Hepatocyte (in vitro differentiated cells): ENCODE measurements at places on chromosomes 1 and 21.

DNA sequence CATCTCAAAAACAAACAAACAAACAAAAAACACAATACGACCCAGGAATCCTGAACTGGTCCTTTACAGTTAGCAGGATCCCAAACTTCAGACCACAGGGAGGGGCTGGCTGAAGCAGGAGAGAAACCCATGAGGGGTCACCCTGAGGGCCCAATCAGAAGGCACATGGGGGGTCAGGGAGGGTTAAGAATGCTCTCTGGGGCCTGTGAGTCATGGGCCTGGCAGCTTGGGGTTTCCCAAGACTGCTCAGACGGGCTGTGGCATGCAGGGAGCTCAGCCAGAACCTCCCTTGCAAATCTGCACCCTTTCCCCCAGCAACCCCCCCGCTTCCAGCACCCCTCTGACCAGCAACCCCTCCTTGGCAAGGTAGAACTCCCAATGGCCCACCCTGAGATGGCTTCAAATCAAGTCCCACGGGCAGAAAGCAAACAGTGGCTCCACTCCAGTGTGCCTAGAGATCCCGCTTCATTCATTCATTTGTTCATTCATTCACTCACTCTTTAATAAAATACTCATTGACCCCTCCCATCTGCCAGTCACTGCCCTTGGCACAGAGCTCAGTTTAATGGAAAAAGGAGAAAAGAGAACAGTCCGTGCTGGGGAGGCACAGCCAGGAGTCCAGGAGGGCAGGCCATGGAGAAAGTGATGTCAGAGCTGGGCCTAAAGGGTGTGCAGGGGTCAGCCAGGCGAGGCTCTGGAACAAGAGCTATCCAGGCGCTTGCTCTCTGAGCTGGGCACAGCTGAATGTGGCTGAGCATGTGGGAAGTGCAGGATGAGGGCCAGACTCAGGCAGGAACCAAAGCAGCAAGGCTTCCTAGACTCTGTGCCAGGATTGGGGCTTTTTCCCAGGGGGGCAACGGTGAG is 8.2 kb downstream of the UQCRHL start:
- peak; percentile 87 for DNase-seq

- DNase-seq: no peak
These were observed 12.7 kb downstream of the CFAP298 start for GRCh38 chr21:32599526-32599925.

- no peak for DNase-seq
These were observed 212.5 kb downstream of the NPHP4 start for GRCh38 chr1:5779608-5780323.

DNA sequence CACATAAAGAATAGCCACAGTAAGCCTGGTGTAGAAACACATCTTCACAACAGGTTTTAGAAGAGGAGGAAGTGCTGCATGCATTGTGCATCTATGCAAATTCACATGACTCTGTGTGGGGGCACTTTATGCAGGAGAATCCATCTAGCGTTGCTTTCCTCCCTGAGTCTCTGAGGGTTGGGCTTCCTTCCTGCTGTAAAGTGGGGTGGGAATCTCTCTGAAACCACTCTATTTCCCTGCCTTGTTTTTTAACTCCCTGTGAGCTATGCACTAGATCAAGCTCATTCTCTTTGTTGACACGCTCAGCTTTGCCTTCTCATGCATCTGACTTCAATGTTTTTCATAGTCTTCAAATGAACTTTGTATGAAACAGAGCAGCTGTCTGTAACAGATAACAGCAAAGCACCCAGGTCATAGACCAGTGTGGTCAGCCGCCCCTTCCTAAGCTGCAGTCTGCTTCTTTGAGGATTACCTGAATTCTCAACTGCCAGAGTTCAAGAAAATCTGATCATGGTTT is 102.7 kb upstream of the DPH5 start:
- no peak for DNase-seq

GRCh38 chr1:13675151-13675651 is 24.8 kb upstream of the PRDM2 start:
- DNase-seq: no peak

GRCh38 chr1:42192106-42192505 is 27.6 kb upstream of the GUCA2A start:
- no peak for DNase-seq

DNA sequence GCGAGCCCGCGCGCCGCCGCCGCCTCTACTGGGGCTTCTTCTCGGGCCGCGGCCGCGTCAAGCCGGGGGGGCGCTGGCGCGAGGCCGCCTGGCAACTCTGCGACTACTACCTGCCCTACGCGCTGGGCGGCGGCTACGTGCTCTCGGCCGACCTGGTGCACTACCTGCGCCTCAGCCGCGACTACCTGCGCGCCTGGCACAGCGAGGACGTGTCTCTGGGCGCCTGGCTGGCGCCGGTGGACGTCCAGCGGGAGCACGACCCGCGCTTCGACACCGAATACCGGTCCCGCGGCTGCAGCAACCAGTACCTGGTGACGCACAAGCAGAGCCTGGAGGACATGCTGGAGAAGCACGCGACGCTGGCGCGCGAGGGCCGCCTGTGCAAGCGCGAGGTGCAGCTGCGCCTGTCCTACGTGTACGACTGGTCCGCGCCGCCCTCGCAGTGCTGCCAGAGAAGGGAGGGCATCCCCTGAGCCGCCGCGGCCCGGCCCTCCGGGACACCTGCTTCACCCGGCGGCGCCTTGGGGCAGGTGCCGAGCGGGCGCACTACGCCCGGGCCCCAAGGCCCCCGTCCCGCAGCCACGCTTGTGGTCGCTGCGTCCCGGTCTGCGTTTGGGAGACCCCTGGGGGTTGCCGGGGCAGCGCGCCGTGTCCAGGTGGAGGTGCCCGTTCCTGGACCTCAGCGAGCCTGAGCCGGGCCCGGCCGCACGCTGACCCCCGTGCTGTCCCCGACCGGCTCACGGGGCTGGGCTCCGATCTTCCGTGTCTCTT is 944 bp downstream of the B3GALT6 start:
- DNase-seq: no peak

DNA sequence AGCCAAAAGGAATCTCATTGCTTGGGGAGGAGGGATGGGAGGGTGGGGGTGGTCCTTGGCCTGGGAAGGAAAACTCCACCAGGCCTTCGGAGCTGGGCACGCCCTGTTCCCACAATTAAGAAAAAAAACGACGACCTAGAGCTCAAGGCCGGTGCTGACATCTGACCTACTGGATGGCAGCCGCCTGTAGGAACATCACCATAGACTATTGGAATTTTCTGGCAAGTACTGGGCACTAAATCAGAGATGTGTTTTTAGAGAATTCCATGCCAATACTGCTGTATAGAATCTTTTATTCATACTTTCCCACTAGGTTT is 729 bp downstream of the NADK start:
- DNase-seq: peak; percentile 51

- DNase-seq: no peak
These were observed 54.8 kb upstream of the KRTAP19-8 start for GRCh38 chr21:31092832-31093625.
